ENCODE measurements at places on chromosomes 7 and 10. TPM values are rescaled to one million over a fixed set of nuclear protein-coding genes. Genes with fewer than 3 reads are reported as not detected.

The SPDYE2 gene
- total RNA-seq: not detected

The CTAGE15 gene
- 0.09 TPM for total RNA-seq

The ANLN gene
- 10.9 TPM for total RNA-seq

The NODAL gene
- not detected for total RNA-seq

The CAPZA2 gene
- 92.7 TPM for total RNA-seq

The GAD2 gene
- not detected for total RNA-seq
